ENCODE measurements at places on chromosomes 13 and 19. TPM values are rescaled to one million over a fixed set of nuclear protein-coding genes. Genes with fewer than 3 reads are reported as not detected.

Gene NUFIP1
- total RNA-seq = 2.3 TPM

Gene LATS2
- 26.4 TPM for total RNA-seq

Gene CACNA1A
- 0.09 TPM for total RNA-seq

Gene ZNF567
- 4.5 TPM for total RNA-seq

Gene SH3GL1
- total RNA-seq = 42.6 TPM

Gene ZNF763
- 0.36 TPM for total RNA-seq

Gene ACTMAP
- 1.0 TPM for total RNA-seq

Gene GPATCH1
- 6.4 TPM for total RNA-seq

Gene SIX5
- total RNA-seq = 6.3 TPM

Gene LILRA1
- not detected for total RNA-seq

Gene ZNF442
- 1.8 TPM for total RNA-seq

Gene MCF2L
- total RNA-seq = 0.09 TPM

Gene CGB3
- not detected for total RNA-seq

Gene SHANK1
- 1.0 TPM for total RNA-seq

Gene ZNF585A
- total RNA-seq = 7.1 TPM

Gene UBE2L5
- total RNA-seq = not detected

Gene MBD3L3
- not detected for total RNA-seq

Gene GJA3
- total RNA-seq = under 0.01 TPM

Gene ZMYM2
- 57.6 TPM for total RNA-seq

All from endothelial cell of coronary artery (primary cell).